ENCODE measurements at places on chromosomes 7 and 10.

DNA sequence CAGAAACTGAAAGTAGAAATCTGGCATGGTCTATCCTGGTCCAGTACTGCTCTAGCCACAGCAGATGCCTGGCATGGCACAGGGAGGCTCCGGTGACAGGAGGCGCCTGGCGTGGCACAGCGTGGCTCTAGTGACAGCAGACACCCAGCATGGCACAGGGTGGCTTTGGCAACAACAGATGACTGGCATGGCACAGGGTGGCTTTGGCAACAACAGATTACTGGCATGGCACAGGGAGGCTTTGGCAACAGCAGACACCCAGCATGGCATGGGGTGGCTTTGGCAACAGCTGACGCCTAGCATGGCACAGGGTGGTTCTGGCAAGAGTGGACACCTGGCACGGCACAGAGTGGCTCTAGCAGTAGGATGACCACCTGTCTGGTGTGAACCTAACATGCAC, 480.5 kb upstream of the FOXK1 start:
- DNase-seq = no peak

DNA sequence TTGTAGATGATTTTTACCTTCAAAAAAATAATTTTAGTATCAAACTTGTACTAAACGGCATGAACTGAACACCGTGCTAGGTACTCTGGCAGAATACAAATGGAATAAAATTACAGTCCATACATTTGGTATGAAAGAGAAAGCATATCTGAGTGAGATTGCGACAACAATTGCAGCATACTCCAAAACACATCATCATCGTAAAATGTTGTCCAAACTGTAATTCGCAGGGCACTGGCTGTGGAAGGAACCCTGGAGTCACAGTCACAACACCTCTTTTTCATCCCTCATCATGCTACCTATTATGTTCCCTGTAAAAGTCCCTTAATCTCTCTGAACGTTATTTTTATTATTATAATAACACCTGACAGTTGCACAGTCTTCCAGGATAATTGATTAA, 13.5 kb downstream of the CREM start:
- no peak for DNase-seq

- no peak for DNase-seq
Measured at GRCh38 chr7:100963386-100963785, 6.0 kb upstream of the MUC12 start.

GRCh38 chr7:129671266-129671665, 59.7 kb downstream of the NRF1 start:
- no peak for DNase-seq

GRCh38 chr7:111654343-111654742, 92.1 kb upstream of the IMMP2L start:
- no peak for DNase-seq

DNA sequence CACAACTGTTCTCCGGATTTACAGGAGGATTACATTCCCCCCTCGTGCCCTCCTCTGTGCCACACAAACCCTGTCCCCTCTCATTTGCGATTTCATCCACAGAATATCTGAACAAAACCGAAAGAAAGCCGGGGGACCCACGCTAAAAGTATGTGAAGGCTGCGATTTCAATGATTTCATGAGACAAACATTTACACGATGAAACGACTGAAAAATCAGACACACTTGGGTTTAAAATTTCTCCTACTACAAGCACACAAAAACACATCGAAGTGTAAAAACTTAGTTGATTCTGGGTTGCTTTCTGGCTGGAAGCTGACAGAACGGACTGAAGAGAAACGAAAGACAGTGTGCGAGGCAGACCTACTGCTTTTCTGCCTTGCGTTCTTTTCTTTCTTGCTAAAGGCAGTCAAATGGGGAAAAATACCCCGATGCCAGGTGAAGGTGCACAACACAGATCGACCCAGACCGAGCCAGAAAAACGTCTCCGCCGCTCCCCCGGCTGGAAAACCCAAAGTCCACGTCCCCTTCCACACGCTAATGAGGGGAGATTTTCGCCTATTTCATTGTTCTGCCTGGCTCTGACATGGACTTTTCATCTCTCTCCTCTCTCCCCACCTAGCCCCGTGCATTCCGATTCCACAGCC, 1.2 kb downstream of the HIPK2 start:
- DNase-seq = no peak

DNA sequence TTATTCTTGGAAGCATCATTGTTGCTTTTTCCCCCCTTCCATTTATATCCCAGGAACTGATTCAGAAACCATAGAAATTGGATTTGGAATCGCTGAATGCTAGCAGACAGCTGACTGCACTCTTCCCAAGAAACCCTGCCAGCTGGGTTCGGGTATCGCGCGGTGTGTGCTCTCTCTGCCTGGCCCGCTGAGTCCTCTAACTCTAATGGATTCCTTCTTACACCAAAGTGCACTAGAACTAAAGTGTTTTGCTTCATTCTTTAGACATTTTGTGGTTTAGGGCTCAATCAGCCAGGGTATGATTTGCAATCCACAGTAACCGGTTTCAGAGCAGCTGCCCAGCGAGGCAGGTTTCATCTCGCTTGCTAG, 92.2 kb downstream of the EGFR start:
- DNase-seq = no peak

DNA sequence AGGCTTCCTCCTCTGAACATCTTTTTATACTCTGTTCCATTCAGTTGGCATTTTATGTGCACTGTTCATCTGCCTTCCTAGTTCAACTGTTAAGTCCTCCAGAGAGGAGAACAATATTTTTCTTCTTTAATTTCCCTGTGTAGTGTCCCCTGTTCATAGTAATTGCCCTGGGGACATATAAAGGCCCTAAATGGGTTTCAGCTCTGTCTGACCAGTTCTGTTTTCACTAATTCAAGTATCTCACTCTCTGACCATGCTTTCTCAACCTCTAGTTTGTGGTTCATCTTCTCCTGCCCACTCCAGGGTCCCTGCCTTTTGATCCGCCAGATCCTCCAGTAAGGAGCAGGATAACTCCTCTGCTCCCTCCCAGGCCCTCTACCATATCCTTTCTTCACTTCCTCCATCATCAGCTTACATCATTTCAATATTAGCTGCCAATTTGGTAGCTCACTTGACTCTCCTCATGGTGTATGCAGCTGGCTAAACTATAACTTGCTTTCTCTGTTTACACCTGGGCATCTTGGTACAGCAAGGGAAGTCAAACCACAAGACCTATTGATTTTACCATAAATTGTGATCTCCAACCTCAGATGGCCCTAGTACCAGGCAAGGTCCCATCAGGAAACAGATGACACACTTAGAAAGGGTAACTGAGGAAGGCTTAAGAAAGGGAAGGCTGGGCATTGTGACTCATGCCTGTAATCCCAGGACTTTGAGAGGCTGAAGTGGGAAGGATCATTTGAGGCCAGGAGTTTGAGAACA, 17.7 kb upstream of the C10orf67 start:
- no peak for DNase-seq

DNA sequence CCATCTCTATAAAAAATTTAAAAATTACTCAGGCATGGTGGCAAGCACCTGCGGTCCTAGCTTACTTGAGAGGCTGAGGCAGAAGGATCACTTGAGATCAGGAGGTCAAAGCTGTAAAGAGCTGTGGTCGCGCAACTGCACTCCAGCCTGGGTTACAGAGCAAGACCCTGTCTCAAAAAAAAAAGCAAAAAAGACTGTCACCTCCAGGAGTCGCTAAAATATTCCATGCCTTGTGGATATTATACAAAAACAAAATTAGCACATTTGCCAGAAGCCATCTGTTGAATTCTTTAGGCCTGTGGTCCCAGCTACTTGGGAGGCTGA, 87.0 kb upstream of the SDK1 start:
- DNase-seq = no peak

DNA sequence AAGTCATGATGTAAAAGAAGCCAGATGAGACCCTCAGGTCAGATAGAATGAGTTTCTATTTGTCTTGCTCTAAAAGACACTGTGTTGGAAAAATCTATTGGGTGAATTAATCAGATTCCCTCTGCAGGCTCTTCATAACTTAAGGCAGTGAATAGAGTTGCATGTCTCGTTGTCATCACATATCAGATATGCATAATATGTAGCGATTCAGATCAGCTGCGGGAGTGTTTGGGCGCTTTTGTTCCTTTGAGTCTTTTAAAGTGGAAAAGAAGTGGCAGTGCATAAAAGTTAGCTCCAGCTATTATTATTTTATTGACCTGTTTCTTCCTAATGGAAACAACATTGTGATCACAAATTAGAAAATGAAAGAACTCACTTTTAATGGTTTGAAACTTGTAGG, 84.4 kb downstream of the CDK14 start:
- no peak for DNase-seq

- no peak for DNase-seq
Measured at GRCh38 chr7:117997862-117998825, 124.9 kb upstream of the CTTNBP2 start.

DNA sequence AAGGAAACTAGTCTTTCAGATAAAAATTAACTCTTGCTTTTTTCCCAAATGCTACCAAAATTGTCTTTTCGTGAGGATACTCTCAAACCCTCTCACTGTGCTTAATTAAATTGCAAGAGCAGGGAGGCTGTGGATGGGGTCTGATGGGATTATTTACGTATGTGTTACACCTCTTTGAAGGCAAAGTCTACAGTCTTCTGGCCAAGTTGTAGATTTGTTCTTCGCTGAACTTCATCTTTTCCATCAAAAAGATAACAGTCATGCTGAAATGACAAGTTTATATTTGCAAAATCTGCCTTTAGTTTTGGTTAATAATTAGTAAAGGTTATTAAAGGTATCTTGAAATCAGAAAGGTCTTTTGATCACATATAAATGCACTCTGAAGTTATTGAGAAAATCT, 22.7 kb downstream of the A1CF start:
- no peak for DNase-seq

DNA sequence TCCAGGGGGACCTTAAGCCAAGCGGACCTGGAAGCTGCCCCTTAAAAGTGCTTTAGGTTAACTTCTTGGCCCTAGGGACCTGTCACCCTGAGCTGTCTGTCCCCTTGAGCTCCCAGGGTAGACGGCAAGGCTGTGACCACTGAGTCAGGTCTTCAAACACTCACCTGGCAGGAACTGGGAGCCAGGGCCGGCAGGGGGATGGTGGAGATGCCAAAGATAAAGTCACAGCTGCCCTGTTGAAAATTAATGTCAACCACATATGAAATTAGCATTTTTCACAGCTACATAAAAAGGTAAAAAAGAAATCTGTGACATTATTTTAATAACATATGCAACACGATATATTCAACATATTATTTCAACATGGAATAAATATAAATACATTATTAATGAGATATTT, 271.0 kb downstream of the GFRA1 start:
- DNase-seq = no peak

DNA sequence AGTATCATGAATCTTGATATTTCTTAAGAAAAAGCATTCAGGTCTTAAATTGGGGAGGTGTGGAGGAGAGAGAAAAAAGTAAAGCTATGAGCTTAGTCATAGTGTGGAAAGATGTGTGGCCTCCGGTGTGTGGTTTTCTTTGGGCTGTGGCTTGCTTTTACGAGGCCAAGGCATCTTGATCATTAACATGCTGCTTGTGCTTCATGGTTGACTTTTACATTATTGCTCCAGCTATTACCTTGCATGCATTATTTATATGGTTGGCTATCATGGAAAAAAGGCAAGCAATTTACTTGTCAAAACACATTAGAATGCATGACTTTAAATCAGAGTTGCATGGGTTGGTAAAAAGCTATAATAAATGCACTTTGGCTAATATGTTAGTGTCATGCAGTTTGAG, 300.7 kb upstream of the ADARB2 start:
- no peak for DNase-seq

- no peak for DNase-seq
Measured at GRCh38 chr7:2504128-2504888, 15.3 kb upstream of the LFNG start.

DNA sequence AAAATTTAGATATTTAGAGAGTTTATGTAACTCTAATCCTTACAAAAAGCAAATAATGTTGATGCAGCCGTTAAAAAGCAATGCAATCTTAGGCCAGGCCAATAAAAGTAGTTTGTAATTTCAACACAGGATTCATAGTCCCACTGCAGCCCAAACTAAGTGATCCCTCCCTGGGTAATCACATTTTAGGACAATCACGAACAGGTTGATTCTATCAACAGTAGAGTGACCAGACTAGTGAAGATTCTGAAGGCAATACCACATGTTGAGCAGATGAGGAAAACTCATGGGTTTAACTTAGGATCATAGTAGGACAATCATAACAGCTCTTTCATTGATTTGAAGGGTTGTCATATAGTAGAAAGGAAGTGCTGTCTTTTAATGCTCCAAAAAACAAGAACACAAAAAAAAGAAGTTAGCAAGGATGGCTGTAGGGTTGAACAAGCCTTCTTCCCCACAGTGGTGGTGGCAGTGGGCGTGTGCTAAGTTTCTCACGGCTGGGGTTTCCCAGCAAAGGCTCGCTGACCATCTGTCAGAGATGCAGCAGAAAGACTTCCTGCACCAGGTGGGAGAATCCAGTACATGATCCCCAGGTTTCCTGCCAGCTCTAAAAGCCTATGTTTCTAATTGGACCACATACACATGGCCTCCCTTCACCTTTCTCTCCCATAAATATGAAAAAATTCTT, 212.2 kb downstream of the CHRM2 start:
- DNase-seq = no peak

DNA sequence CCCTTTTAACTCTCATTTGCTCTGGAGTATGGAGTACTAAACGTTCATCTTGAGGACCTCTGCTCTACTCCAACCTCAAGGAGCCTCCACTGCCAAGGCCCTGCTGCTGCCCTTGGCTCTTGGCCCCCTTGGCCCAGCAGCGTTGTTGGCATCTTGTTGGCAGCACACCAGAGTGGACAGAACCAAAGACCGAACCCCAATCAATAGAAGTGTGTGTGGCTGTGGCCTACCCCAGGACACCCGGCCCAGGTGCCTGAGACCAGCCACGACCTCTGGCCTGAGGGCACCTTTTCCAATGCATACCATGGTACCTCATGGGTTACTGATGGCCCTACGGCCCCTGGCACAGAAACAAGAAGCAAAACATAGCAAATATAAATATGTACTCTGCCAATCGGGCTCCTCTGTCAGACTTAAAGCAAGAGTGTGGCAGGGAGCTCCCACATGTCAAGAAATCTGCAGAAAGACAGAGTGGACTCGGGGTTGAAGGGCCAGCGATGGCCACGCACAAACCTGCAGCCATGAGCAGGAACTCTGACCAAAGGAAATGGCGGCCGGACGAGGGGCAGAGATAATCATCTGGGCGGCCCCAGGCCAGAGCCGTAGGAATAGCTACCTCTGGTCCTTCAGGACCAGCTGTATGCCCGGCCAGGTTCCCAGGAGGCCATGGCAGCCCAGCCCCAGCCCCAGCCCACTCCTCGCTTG, 2.9 kb downstream of the NPC1L1 start:
- no peak for DNase-seq

Measured in CMK (cell line).